ENCODE measurements at places on chromosomes 16 and 17.

GRCh38 chr16:80586476-80586875 lies 45.7 kb downstream of the DYNLRB2 start:
- DNase-seq = no peak

GRCh38 chr16:86120201-86121192 lies 221.5 kb downstream of the IRF8 start:
- no peak for DNase-seq

DNA sequence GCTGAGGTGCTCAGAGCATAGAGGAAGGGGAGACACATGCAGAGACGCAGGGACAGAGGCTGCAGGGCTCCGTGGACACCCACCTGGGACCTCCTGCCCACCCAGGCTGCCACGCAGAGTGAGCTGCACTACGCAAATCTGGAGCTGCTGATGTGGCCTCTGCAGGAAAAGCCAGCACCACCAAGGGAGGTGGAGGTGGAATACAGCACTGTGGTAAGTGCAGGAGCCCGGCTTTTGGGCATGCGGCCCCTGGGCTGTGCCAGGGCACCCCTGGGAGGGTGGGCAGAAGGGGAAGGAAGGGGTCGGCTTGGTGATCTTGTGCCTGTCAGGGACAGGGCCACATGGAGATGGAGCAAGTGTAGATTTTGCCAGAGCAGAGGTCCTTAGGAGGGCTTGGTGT lies 15.2 kb downstream of the CD300A start:
- no peak for DNase-seq

DNA sequence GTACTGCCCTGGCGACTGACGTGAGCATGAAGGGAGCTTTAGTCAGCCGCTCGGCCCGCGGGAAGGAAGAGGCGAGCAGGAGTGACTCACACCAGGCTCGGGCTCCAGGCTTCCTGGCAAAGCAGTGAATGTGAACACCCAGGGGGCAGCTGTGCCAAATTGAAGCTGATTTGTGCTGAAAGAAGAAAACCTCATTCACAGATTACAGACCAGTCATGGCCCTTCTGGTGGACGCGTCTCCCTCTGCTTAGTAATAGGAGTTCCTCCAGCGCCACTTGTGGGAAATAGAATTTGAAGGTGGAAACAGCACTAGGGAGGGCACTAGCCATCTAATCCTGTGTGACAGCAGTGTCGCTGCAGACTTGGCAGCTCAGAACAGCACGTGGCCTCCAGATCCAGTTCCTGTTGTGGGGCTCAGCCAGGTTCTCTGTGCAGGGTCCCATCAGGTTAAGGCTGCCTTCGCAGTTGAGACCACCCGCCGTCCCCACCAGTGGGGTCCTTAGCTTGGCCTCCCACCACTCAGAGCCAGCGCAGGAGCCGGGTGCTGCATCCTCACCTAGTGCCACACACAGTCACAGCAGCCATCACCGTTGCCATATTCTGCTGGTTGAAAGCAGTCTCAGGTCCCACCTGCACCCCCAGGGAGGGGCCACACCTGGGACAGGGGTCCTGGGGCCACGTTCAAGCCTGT lies 164.5 kb upstream of the CHMP6 start:
- DNase-seq = peak; percentile 38

DNA sequence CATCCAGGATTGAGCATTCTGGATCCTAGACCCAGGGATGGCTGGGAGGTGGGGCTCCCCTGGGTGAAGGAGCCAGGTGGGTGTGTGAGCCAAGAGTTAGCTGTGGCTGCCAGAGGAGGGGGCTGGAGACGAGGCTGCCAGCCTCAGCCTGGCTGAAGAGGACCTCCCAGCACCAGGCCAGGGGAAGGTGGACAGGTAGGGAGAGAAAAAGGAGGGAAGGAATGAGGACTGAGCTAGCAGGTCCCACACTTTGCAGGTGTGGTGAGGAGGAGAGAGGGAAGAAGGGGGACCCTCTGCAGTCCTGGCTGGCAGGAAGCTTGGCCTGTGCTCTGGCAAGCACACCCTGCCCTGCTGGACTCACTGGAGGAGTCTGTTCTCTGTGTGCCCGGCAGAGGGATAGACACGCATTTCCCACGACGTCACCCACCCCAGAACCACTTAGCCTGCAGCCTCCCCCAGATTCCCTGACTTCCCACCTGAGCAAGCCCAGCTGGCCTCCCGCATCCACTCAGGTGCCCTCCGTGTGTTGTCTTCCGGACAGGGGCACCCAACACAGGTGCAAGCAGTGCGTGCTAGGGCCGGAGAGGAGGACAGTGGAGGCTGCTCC lies 42.0 kb downstream of the SOCS3 start:
- DNase-seq = no peak

DNA sequence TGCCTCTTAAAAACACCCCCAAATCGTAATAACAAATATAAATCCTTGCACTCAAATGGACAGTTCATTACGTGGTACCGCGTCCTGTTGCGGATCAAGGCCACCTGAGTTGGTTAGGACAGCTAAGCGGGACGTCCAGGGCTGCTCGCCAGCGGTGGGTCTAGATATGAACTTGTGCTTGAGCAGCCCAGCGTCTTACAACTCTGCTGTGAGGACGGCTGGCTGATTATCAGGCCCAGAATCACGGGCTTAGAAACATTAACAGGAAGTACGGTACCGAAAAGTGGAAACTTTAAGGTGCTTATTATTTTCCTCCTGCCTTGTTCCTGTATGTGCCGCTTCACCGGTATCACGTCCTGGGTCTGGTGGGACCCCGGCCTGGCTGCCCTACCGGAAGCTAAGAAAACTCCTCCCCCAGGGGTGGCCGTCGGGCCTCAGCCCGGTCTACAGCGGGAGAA lies 832 bp upstream of the SRRM2 start:
- no peak for DNase-seq

GRCh38 chr17:82018152-82018988 lies 4.3 kb downstream of the CENPX start:
- DNase-seq = no peak

GRCh38 chr17:80691784-80692183 lies 147.1 kb downstream of the RPTOR start:
- no peak for DNase-seq

GRCh38 chr17:45276031-45276430 lies 14.1 kb upstream of the SPATA32 start:
- no peak for DNase-seq

DNA sequence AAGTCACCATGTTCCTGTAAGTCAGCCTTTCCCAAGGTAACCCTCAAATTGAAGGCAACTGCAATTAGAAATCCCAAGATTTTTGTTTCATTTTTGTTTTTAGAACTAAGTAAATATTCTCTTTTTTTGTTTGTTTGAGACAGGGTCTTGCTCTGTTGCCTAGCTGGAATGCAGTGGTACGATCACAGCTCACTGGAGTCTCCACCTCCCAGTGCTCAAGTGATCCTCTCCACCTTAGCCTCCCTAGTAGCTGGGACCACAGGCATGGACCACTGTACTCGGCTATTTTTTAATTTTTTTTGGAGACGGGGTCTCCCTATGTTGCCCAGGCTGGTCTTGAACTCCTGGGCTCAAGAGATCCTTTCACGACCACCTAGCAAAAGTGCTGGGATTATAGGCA lies 10.6 kb upstream of the LRRC59 start:
- no peak for DNase-seq

DNA sequence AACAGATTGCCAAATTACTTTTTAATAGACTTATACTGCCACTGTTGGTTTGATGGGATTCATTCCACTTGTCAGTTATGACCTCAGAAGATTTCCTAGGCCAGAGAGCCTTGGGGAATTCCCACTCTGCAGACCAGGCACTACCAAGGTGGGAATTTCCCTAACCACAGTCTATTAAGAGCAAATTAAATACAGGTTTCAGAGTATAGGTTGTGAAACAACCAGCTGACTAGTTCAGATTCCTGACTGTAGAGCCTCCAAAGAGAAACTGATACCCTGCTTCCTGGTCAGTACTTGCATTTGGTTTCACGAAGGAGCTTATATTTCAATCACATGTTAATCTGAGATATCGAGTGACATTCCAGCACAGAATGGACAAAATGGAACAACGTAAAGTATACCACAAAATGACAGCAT lies 186.5 kb downstream of the STX8 start:
- DNase-seq = no peak

- no peak for DNase-seq
Observed at GRCh38 chr17:27082023-27082774, 211.7 kb upstream of the WSB1 start.

- DNase-seq = no peak
Observed at GRCh38 chr16:79795556-79795955, 195.0 kb upstream of the MAF start.

- no peak for DNase-seq
Observed at GRCh38 chr16:2881783-2882649, 999 bp upstream of the FLYWCH2 start.

GRCh38 chr17:65523411-65523810 lies 38.0 kb downstream of the AXIN2 start:
- no peak for DNase-seq

DNA sequence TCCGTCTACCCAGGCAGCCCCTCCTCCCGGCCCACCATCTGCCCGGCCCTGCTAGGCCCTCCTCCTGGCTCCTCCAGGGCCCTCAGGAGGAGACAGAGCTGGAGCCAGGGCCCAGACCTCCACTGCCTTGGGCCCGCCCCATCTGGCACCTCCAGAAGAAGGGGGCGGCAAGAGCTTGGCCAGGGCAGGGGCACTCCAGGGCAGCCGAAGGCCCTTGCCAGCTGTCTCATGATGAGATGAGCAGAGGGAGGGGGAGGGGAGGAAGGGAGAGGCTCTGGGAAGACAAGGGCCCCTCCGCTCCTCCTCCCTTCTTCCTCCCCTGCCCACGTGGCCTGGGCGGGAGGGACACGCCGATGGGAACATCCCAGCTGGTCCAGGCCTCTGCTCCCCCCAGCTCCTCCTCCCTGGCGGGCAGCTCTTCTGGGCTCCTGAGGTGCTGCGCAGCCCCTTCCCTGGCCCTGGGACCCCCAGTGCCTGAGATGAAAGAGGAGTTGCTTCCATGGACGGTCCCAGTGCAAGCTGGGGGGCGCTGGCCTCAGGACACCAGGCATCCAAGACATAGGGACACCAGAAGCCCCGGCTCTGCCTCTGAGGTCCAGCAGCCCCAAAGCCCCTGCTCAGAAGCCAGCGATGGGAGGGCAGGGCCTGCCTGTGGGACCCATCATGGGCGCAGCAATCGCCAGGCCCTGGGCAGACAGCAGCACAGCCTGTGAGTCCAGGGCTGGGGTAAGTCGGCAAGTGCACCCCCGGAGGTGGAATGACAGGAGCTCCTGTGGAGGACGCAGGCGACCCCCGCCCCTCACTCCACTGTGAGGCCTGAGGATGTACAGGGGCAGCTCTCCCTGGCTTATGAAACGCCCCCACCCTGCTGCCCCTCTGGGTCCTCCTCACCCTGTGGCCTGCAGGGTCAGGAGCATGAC lies 23.6 kb upstream of the ENPP7 start:
- DNase-seq = no peak

DNA sequence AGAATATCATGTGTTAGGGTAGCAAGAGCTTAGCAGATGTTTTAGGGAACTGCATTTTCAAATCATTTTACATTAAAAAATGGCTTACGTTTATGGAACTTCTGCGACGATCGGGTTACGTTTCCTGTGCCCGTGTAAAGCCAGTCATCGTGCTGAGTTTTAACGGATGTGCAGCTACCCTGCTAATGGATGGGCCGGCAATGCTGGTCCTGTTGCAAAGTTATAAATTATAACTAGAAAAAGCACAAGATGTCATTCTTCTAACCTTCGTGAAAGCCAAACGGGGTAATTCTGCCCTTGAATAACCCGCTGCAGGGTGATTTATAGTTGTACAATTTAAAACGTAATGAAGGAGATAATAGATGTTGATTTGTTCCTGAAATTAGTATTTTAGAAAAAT lies 339.2 kb downstream of the WWOX start:
- no peak for DNase-seq

DNA sequence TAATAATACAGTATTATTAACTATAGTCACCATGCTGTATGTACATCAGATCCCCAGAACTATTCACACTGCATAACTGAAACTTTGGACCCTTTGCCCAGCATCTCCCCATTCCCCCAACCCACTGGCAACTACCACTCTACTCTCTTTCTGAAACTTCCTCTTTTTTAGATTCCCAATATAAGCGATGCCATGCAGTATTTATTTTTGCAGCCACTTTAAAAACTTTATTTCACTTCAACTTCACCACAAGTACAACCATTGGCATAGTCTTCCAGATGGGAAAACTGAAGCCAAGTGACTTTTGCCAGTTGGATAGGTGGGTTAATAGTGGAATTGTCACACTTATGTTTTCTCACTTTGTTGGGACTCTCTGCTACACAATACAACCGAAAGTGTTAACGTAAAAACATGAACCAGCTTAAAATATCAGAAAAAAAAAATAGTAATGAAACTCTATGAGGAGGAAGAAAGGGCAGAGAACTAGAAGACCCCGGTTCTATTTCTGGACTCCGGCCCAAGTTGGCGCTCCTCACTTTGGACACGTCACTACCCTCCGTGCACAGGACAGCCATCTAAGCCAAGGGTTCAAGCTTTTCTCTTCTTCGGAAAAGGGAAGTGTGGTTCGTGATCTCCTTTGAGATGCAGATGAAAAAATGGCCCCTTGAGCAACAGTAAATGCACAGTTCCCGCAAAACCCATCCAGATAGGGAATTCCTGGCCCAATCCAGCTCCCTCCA lies 743 bp downstream of the SHCBP1 start:
- DNase-seq = no peak

GRCh38 chr17:42133461-42134041 lies 10.9 kb downstream of the HSPB9 start:
- DNase-seq = no peak

DNA sequence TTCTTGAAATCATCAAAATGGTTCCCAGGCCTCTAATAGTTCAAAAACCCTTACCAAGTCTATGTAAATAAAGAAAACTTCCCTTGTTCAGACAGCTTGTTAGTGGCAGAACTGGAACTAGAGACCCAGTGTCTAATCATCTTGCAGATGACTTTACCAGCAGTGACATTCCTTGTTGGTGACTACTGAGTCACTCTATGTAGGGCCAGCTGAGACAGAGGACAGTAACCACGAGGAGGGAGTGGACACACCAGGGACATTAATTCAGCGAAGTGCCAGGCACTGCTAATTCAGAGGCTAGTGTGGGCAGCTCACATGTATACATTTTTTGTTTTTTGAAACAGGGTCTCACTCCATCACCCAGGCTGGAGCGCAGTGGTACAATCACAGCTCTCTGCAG lies 6.1 kb upstream of the HEATR3 start:
- no peak for DNase-seq

DNA sequence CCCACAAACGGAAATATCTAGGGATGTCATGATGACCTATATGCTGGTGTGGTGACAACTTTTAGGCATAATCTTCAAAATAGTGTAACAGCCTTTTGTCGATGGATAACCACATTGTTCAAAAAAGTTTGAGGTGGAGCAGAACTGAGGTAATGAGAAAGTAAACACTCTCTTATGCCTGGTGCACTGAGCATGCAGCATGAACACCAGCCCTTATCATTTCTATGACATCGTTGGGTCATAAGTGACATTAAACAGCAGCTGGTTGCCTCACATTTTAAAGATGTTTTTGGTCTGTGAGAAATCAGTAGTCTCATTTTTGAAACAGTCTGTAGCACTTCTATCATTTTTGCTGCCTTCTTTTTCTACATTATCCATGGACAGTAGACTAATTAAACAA lies 1.8 kb downstream of the KRT23 start:
- DNase-seq = no peak
